CD8-positive, alpha-beta memory T cell (primary cell): ENCODE measurements at places on chromosomes 5 and 9.

DNA sequence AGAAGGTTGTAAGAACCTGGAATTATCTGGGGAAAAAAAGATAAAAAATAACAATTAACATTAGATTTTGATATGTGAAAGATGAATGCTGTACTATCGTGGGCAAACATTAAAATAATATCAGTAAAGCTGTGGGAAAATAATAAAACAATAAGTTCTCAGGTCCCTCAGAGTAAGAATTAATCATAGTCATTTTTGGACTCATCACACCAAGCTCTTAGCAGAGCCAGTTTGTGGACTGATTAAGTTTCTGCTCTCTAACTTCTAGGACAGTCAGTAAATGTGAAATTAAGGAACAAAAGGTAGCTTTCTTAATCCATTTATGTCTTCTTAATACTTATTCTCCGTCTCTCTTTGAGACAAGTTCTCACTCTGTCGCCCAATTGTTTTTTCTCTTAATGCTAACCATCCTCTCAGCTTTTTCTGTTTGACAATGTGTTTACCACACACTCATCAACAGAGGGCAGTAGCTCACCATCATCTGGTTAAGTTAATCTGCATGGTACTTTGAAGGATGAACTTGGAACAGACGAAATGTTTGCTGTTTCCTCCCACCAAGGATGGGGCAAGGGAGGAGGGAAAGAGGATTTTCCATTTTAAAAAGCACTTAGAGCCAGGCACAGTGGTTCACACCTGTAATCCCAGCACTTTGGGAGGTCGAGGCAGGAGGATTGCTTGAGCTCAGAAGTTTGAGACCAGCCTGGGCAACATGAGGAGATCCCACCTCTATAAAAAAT is 5.3 kb upstream of the ACO1 start:
- H3K27me3 ChIP-seq, result no peaks in the 10 kb centered on the region
- no peak overlapping the region for H3K27ac ChIP-seq
- peaks cover 14% of the 10 kb centered on the region for H3K4me1 ChIP-seq
- no peaks in the 10 kb centered on the region for H3K36me3 ChIP-seq

DNA sequence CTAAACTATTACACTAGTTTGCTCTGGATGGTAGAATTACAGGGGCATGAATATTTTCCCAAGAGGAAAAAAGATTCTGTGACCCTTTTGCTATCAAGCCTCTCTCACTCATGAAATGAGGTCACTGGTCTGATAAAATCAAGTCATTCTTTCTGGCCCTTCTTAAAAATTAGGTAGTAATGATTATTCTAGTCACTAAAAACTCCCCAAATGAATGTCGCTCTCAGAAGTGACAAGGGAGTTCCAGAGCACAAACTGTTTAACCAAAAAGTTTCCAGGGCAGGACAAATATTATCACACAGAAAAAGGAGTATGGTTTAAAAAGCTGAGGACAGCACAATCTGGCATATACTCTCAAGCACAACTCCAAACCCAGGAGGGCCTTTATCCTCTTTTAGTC is 12.5 kb downstream of the ERMP1 start:
- no peak for DNase-seq
- H3K4me1 ChIP-seq, result no peaks in the 10 kb centered on the region
- no peaks in the 10 kb centered on the region for H3K27me3 ChIP-seq
- H3K36me3 ChIP-seq, result peaks cover 17% of the 10 kb centered on the region
- H3K4me3 ChIP-seq, result no peak overlapping the region

DNA sequence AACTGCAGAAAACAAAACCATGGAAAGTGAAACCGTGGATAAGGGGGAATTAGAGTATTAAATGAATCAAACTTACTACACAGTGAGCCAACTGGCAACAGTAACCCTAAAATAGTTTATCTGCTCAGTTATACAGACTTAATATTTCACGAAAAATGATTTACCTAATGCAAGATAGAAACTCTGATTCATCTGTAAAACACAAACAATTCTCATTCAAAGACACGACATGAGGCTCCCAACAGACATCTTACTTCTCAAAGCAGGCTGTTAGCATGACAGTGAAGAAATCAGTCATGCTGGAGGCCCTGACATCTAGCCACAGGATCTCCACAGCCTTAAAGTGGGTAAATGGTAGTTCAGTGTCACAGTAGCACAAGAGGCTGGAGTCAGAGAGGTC is 131.2 kb downstream of the FBN2 start:
- DNase-seq, result no peak
- no peaks in the 10 kb centered on the region for H3K36me3 ChIP-seq
- H3K4me3 ChIP-seq, result no peak overlapping the region

- H3K27ac ChIP-seq, result no peak overlapping the region
- no peak for DNase-seq
- no peaks in the 10 kb centered on the region for H3K4me1 ChIP-seq
- H3K4me3 ChIP-seq, result no peak overlapping the region
Observed at GRCh38 chr5:8770431-8770830, 775.4 kb downstream of the SEMA5A start.

- no peaks in the 10 kb centered on the region for H3K4me1 ChIP-seq
- H3K36me3 ChIP-seq, result no peaks in the 10 kb centered on the region
- no peak overlapping the region for H3K4me3 ChIP-seq
- no peaks in the 10 kb centered on the region for H3K27me3 ChIP-seq
Observed at GRCh38 chr9:16217943-16218701, 652.3 kb downstream of the BNC2 start.

- H3K36me3 ChIP-seq, result no peaks in the 10 kb centered on the region
- H3K27ac ChIP-seq, result no peak overlapping the region
- no peaks in the 10 kb centered on the region for H3K4me1 ChIP-seq
- H3K4me3 ChIP-seq, result no peak overlapping the region
- H3K27me3 ChIP-seq, result no peaks in the 10 kb centered on the region
- DNase-seq, result no peak
Observed at GRCh38 chr5:124537107-124537506, 209.3 kb downstream of the ZNF608 start.

DNA sequence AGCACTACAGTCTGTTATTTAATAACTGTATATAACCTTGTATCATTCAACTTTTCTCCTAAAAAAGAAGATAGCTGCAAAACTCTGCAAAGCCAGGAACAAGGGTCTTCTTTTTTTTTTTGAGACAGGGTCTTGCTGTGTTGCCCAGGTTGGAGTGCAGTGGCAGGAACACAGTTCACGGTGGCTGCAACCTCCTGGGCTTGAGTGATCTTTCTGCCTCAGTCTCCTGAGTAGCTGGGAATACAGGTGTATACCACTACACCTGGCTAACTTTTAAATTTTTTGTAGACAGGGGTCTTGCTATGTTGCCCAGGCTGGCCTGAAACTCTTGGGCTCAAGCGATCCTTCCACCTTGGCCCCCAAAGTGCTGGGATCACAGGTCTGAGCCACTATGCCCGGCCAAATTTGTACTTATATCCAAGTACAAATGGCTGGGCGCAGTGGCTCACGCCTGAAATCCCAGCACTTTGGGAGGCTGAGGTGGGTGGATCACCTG is 19.2 kb downstream of the RIOK2 start:
- H3K27me3 ChIP-seq, result no peaks in the 10 kb centered on the region
- peaks cover 13% of the 10 kb centered on the region for H3K36me3 ChIP-seq
- H3K27ac ChIP-seq, result no peak overlapping the region
- no peaks in the 10 kb centered on the region for H3K4me1 ChIP-seq
- H3K4me3 ChIP-seq, result no peak overlapping the region
- no peak for DNase-seq

- H3K4me3 ChIP-seq, result no peak overlapping the region
- no peak overlapping the region for H3K27ac ChIP-seq
- H3K27me3 ChIP-seq, result no peaks in the 10 kb centered on the region
- H3K4me1 ChIP-seq, result no peaks in the 10 kb centered on the region
- H3K36me3 ChIP-seq, result no peaks in the 10 kb centered on the region
Observed at GRCh38 chr5:96265487-96265886, 167.6 kb downstream of the PCSK1 start.

GRCh38 chr5:111741278-111741677 is 15.7 kb downstream of the NREP start:
- no peak for DNase-seq
- H3K4me3 ChIP-seq, result no peak overlapping the region
- no peaks in the 10 kb centered on the region for H3K4me1 ChIP-seq
- no peaks in the 10 kb centered on the region for H3K36me3 ChIP-seq

DNA sequence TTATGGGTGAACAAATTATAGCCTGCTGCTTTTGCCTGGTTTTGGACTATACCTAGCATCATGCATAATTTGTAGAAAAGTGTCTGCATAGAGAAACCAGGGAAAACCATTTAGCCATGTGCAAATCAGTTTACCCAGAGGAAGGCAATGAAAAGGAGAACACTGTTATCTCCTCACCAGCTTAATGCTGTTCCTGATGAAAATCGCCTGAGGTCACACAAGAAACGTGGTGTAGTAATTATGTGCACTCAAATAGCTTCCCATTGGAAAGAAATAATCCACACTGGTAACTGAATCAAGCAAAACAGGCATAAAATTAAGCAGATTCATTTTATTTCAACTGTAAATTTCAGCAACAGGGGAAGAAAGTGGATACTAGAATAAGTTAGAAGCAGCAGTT is 51.7 kb upstream of the FAM240B start:
- no peaks in the 10 kb centered on the region for H3K4me1 ChIP-seq
- no peaks in the 10 kb centered on the region for H3K36me3 ChIP-seq
- H3K27me3 ChIP-seq, result no peaks in the 10 kb centered on the region

- no peaks in the 10 kb centered on the region for H3K36me3 ChIP-seq
- H3K4me3 ChIP-seq, result peak overlapping the region; percentile 12
- H3K27me3 ChIP-seq, result no peaks in the 10 kb centered on the region
- H3K4me1 ChIP-seq, result peaks cover 23% of the 10 kb centered on the region
Observed at GRCh38 chr9:136437430-136437829, 2.2 kb downstream of the INPP5E start.

DNA sequence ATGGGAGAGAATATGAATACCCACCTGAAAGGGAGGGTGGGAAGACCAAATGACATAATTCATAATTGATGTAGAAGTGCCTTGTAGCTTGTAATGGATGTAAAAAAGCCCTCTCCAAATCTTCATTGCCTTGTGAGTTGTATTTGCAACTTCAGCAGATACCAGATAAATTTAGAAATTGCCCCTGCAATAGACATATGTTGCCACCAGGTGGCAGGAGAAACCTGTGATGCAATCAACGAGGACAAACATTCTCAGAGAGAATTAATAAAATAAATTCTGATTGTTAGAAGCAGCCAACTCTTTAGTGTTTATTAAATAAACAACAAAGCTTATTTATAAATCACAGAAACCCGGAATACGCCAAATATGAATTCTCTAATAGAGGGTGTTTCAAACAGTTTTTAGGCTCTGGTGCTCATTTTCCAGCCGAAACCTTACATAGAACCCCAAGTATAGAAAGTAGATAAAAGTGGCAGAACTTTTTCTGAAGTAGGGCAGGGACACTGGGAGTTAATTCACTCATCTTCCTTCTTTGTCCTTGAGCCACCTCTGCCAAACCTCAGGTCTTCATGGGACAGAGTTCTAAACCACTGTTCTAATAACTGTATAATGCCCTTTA is 147.8 kb downstream of the TMEM38B start:
- peak; percentile 23 for DNase-seq
- H3K27ac ChIP-seq, result no peak overlapping the region
- H3K4me1 ChIP-seq, result no peaks in the 10 kb centered on the region
- H3K4me3 ChIP-seq, result no peak overlapping the region
- H3K36me3 ChIP-seq, result no peaks in the 10 kb centered on the region

- no peaks in the 10 kb centered on the region for H3K36me3 ChIP-seq
- H3K4me1 ChIP-seq, result peaks cover 61% of the 10 kb centered on the region
- DNase-seq, result peak; percentile 35
- H3K27ac ChIP-seq, result no peak overlapping the region
- H3K27me3 ChIP-seq, result no peaks in the 10 kb centered on the region
Observed at GRCh38 chr5:113020461-113021273, 44.1 kb downstream of the DCP2 start.

- no peaks in the 10 kb centered on the region for H3K36me3 ChIP-seq
- no peak for DNase-seq
- H3K27ac ChIP-seq, result no peak overlapping the region
- H3K27me3 ChIP-seq, result peaks cover 5% of the 10 kb centered on the region
- H3K4me1 ChIP-seq, result no peaks in the 10 kb centered on the region
Observed at GRCh38 chr9:90131568-90131967, 511.1 kb downstream of the DIRAS2 start.

GRCh38 chr9:34501889-34502425 is 20.8 kb downstream of the ENHO start:
- no peak overlapping the region for H3K27ac ChIP-seq
- H3K36me3 ChIP-seq, result no peaks in the 10 kb centered on the region
- no peak for DNase-seq
- no peak overlapping the region for H3K4me3 ChIP-seq
- no peaks in the 10 kb centered on the region for H3K4me1 ChIP-seq
- H3K27me3 ChIP-seq, result no peaks in the 10 kb centered on the region

- H3K27ac ChIP-seq, result no peak overlapping the region
- H3K27me3 ChIP-seq, result no peaks in the 10 kb centered on the region
- H3K36me3 ChIP-seq, result no peaks in the 10 kb centered on the region
Observed at GRCh38 chr9:88734527-88734926, 199.5 kb downstream of the NXNL2 start.

GRCh38 chr5:82861701-82862100 is 215.5 kb downstream of the TMEM167A start:
- H3K27me3 ChIP-seq, result no peaks in the 10 kb centered on the region
- DNase-seq, result no peak
- no peak overlapping the region for H3K27ac ChIP-seq

DNA sequence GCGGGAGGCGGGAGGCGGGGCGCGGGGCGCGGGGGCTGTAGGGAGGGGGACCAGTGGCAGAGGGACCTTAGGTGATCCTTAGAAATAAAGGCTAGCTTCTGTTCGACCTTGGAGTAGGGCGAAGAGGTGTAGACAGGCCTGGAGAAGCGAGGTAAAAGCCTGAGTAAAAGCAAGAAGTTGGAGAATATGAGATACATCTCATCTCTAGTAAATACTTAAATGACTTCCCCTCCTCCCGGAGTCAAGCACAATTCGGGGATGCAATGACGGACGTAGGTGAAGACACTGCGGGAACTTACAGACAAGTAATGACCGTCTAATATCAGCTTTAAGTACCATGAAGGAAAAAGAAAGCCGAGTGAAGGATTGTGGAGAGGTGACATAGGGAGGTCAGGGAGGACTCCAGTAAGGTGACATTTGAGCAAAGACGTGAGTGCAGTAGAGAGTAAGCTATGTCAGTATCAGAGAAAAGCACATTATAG is 466 bp downstream of the SMC2 start:
- no peaks in the 10 kb centered on the region for H3K36me3 ChIP-seq
- H3K27me3 ChIP-seq, result no peaks in the 10 kb centered on the region
- H3K4me3 ChIP-seq, result peak overlapping the region; percentile 72
- DNase-seq, result no peak
- H3K4me1 ChIP-seq, result peaks cover 16% of the 10 kb centered on the region
- peak overlapping the region; percentile 77 for H3K27ac ChIP-seq

- no peaks in the 10 kb centered on the region for H3K4me1 ChIP-seq
- H3K27me3 ChIP-seq, result no peaks in the 10 kb centered on the region
- no peak overlapping the region for H3K27ac ChIP-seq
- H3K36me3 ChIP-seq, result no peaks in the 10 kb centered on the region
- DNase-seq, result no peak
Observed at GRCh38 chr5:4080370-4080769, 484.7 kb downstream of the IRX1 start.

GRCh38 chr5:143968071-143968878 is 156.3 kb downstream of the HMHB1 start:
- DNase-seq, result no peak
- H3K4me1 ChIP-seq, result no peaks in the 10 kb centered on the region
